ENCODE measurements at places on chromosomes 7 and 10.

DNA sequence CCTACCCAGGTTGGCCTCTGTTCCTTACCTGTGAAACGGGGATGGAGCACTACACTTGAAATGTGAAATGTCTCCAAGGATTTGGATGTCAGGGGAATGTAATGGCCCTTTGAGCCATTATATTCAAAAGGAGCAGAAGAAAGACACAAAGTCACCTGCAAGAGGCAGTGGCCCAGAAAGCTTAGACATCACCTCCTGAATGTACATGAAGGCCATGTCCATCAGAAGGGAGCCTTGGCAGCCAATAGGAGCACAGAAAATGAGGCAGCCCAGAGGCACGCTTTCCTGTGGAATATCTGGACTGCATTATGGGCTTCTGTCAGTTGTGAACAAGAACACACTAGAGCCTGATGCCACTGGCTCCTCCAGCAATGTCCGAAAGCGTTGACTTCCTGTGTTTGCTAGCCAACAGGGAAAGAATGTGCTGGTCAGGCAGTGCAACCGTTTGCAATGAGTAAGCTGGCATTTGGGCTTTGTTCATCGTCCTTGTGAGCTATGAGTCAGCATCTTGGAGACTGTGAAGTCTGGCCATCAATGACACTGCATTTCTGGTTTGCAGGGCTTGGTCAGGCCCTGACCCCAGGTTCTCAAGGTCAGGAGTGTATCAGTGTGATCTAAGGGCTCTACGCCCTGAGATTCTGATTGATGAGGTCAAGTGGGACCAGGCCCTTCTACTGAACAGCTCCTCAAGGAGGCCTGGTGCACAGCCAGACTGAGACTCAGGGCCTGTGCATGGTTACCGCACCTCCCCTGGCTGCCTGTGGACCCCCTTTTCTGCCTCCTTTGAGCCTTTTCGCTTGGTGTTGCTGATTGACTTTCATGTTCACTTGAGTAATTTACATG lies 222.4 kb downstream of the RPS24 start:
- DNase-seq: no peak

GRCh38 chr7:99597762-99598501 lies at the start of gene TMEM225B:
TMEM225B (plus strand) TSS chr7:99598267; CDS start chr7:99604389, 6,122 bp downstream.
- no peak for DNase-seq

GRCh38 chr10:72692744-72692993 lies 726 bp downstream of the MCU start:
- peak; percentile 75 for DNase-seq

DNA sequence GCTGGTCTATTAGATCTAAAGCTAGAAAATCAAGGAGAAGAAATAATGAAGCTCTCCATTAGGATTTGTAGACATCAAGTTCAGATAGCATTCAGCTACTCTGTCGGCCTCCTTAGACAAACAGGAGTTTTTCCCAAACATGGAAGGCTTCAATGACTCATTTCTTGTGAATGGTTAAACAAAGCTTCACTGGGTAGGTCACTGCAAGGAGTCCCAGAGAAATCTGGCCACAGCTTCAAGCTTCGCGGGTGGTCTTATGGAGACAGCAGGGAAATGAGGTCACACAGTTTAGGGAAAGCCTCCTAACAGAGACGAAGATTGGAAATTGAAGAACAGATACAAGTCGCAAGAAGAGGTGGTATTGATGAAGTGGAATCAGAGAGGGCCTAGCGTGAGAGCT lies 22.6 kb upstream of the LRRC72 start:
- no peak for DNase-seq

GRCh38 chr7:22402250-22402649 lies 45.3 kb upstream of the RAPGEF5 start:
- DNase-seq: no peak

GRCh38 chr7:134885967-134886352 lies 100.3 kb upstream of the AGBL3 start:
- no peak for DNase-seq

DNA sequence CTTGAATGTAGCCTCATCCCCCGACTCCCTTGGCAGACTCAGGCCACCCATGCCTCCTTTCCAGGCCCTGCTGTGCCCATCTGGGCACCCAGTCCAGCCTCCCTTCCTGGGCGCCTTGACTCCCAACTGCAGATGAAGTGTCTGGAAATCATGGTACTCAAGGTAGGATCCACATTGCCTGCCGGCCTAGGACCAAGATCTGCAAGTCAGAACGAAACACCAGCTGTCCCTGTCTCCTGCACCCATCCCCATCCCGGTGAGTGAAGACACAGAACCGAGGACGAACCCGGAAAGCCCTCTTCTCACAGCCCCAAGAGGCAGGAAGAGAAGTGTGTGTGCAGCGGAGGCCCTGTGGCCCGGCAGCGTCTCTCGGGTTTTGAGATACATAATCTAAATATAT lies 205.1 kb downstream of the EMX2 start:
- DNase-seq: no peak

DNA sequence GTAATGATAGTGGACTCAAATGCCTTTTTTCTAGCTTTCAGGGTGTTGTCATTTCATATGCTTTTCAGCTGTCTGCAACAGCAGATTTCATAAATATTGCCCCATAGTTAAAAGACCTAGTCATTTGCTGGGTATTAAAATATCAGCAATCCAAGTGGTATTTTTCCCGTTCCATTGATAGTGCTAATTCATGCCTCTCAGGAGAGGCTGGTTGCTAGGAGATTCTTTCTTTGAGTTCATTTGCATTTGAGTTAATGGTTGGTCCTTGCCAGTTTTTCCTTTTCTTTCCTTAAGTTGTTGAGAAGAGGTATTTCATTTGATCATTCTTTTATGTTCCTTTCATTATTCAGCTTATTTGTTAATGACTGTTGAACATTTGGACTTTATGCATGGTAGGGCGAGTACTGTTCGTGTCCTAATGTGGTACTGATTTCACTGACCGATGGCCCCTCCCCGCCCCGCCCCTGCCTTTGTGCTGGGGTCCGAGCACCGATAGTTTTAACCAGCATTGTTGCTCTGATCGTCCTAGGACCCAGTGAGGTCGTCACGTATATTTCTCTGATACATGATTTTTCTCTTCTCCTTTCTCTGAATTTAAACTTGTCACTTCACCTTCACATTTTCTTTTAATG lies 128.6 kb downstream of the CCNY start:
- no peak for DNase-seq

DNA sequence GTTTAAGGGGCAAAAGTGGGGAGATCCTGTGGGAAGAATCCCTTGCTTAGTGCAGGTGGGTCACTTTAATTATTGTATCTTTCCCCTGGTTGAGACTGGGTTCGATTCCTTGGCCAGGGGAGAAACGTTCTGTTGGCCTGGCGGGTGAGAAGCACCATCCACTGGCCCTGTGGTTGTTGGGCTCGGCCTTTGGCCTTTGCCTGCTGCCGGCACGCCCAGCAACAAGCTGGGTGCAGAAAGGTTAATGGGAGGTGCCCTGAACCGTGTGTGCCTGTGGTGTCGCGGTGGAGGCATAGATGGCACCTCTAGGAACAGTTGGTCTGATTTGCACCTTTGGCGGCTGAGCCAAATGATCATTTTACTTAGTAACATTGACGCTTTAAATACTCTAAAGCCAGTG lies 363.6 kb upstream of the CNTNAP2 start:
- no peak for DNase-seq

DNA sequence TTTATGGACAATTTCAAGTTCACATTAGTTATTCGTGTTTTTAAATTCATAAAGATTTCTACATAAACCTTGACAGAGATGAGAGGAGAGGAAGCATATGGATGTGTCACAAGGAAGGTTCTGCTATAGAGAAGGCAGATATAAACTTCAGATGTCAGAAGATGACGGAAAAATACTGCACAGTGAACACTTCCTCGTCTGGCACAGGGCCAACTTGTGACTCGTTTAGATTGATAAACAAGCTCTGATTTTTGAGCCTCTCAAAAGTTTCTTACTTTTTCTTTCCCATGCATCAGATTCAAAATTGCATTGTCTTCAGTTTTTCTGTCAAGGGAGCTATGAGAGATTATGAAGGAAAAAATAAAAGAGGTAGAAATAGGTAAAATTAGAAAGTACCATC lies 156.4 kb upstream of the MINDY3 start:
- DNase-seq: no peak

DNA sequence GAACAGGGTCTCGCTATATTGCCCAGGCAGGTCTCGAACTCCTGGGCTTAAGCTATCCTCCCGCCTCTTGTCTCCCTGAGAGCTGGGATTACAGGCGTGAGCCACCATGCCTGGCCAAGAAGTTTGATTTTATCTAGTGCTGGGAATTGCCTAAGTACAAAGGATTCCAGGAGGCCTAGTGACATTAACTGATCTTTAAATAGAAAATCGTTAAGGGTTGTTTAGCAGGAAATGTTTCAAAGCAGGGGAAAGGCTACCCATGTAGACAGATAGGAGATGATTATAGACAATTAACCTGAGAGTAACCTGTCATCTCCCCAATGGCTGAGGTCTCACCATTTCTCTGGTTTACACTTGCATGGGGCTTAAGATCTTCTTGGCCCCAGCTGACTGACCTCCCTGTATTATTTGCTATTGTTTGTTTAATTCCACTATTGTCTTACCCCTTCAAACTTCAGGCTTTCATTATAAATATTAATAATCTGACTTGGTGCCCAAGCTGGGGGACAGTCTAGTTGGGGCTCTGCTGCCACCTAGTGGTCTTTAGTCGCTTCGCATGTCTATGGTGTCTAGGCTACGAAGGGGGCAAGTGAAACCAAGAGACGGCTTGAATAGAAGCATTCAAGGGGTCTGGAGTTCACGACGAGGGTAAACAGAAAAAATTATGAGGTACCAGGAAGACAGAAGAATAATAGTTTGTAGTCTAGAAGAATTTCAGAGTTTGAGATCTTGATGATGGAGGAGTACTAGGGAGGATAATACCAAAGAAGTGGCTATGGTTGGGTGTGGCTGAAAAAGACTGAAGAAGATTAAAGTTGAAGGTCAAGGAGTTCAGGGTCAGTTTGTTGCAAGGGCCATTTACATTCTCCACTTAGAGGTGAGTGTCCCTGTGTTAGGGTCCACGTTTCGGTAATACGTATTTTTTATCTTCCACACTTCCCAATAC lies 40.4 kb upstream of the BPGM start:
- peak; percentile 72 for DNase-seq

- no peak for DNase-seq
Observed at GRCh38 chr7:38929460-38930171, 20.6 kb upstream of the VPS41 start.

DNA sequence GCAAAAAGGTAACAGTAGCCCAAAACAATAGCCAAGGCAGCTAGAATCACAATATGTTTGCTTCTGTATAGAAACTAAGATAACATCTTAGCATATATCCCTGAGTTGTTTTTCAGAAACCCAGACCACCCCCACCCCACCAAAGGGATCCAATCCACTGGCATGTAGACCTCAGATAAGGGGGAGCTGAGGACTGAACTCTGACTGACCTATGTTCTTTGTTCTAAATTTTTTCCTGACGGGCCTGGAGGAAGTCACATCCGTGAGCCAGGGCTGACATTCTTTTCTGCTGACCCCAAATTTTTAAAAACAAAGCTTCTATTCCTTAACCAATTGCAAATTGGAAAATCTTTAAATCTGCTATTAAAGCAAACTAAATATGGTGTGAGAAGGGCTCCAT lies 493.9 kb upstream of the IGFBP3 start:
- DNase-seq: no peak

- DNase-seq: no peak
Observed at GRCh38 chr7:112503361-112503972, 22.7 kb downstream of the LSMEM1 start.

GRCh38 chr10:12351447-12351846 lies 2.1 kb downstream of the CAMK1D start:
- DNase-seq: no peak

Data from right forelimb (tissue), 1 donor.